ENCODE measurements at places on chromosomes 11 and 22.

DNA sequence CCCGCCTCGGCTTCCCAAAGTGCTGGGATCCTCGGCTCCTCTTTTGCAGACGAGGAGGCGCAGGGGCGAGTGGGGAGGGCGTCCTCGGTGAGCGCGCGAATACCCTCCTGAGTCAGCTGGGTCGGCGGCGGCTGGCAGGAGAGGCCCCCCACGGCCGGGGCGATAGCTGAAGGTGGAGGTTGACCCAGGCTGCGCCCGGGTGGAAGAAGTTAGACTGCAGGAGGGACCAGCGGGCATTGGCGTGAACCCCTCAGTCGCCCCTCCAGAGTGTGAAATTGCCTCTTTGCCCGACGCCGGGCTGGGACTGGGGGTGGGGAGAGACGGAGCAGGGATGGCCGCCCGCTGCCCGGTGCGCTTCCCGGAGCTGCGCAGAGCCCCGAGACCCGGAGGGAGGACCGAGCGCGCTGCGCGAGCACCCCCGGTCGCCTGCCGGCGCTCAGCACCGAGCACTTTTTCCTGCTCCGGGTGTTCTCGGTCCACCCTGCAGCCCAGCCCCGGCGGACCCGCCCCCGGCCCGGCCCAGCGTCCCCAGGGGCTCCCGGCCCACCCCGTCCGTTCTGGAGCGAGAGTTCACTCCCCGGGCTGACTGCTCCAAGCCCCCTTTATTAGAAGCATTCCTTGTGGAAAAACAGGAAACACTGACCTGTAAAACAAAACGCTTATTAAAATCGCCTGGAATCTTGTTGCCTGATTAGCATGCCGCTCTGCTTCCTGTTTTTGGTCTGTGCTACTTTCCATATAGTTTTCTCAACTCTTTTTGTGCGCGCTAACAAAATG, 13.7 kb upstream of the CPT1A start:
- no peak for DNase-seq

GRCh38 chr11:48900131-48900800, 83.4 kb downstream of the TRIM51G start:
- DNase-seq, result no peak

DNA sequence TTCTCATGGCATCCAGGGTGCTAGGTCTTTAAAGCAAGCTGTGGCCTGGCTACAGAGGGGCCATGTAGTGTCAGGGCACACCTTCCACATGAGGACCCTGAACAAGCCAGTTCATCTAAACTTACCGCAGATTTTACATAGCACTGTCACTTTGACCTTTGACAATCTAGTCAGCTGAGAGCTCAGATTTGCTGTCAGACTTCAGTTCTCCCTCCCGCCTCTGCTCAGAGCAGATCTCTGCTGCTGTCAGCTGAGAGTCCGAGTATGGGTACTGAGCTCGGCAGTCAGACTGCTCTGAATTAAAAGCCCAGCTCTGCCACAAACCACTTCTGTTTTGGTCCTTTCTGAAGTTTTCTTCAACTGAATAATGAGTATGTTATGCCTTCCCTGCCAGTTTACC, 507.1 kb downstream of the SOX6 start:
- DNase-seq, result no peak

- DNase-seq, result no peak
Observed at GRCh38 chr11:23314162-23314561, 453.9 kb upstream of the CCDC179 start.

DNA sequence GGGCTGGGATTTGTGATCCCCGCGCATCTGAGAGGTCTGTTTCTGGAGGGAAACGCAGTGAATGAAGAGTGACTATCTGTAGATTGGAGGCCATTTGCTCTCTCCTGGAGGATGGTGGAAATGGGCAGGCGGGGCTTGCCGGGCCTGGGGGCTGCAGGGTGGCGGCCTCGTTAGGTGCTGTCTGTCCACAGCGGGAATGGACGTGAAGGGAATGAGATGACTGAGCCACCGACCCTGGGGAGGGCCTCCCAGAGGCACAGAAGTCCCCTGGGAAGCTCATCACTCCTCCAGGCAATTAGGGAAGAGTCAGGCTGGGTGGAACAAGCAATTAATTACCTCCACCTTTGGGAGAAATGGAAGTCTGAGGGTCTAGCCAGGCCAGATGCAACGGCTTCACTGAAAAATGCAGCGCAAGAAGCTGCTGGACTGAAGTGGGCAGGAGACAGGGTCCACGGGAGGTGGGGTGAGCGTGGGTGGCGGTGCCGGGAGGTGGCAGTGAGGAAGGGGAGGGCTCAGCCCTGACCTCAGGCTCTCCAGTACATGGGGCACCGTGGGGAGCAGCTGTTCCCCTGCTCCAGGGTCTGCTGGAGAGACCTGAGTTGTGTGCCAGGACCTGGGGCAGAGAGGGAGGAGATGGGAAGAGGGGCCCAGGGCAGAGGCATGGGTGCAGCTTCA, 524.5 kb downstream of the BRD1 start:
- no peak for DNase-seq

Data from T-helper 9 cell (primary cell).